Posterior vena cava (tissue), 2 donors: ENCODE measurements at places on chromosomes 5 and 9. TPM values are rescaled to one million over a fixed set of nuclear protein-coding genes. Genes with fewer than 3 reads are reported as not detected.

DNA sequence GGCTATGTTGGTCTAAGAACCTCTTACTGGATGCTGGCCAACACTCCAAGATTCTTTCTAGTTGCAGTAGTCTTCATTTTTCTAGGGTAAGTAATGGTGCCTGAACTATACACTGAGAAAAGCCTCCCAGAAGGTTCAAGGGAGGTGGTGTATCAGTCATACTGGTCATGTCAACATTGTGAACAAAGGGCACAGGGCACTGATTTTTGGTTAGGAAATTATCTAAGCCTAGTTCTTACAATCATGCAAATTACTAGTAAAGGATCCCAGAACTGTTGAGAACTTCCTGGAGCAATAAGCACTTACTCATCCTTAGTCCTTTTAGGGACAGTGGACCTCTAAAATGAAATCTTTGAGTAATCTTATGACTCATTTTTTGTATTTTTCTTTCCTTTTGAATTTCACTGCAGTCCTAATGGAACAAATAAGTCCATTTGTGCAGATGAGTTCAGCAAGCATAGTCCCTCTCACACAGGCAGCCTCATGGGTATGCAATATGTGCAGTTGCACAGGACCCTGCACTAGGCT, 21.1 kb upstream of the CDC42SE2 start:
- no peak for DNase-seq

- no peak for DNase-seq
Observed at GRCh38 chr5:66615894-66616293, 19.7 kb downstream of the MAST4 start.

- DNase-seq = peak; percentile 34
Observed at GRCh38 chr5:171426266-171426665, 6.8 kb downstream of the FGF18 start.

DNA sequence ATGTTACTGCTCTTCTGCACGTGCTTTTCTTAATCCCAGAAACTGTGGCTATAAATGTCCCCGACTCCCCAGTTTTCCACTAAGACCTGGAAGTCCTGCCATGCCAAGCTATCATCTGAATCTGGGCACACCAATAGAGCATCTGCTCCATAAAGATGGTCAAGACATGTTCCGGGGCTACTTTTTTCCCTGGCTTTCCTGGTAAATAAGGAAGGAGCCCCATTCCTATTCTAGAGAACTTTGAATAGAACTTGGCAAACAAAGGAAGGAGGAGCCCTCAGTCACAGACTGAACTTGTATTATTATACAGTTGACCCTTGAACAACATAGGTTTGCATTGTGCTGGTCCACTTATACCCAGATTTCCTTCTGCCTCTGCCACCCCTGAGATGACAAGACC, 182.9 kb downstream of the CCDC192 start:
- no peak for DNase-seq

DNA sequence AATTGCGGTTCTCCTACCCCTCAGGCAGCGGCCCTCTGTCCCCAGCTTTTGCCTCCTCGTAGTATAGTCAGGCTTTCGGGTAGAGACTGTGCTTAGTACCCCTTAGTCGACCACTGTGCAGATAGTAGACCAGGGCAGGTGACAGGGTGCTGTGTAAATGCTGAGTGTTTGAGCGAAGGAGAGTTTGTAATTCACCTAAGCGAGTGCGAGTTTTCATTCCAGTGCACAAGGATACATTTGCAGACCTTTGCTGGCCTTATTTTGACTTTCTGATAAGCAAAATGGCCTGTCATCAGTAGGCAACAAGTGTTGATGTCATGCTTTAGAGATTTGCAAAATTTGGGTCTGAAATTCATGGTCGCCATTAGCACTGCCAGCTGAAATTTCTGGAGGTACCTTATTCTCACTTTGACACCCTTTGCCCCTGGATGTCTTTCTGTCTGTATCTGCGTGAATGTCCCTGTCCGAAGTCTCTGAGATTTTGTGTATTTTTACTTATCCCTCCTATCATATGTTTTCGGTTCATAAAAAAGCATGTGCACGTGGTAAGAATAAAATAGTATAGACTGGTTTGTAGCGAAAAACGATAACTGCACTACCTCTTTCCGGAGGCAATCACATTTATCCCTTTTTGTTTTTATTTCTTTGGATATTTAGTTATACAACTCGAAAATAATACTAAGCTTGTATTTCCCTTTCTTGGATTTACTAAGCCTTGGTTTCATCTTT, 1.9 kb downstream of the LMNB1 start:
- no peak for DNase-seq

- DNase-seq = no peak
Observed at GRCh38 chr5:32360906-32361305, 48.2 kb upstream of the MTMR12 start.

DNA sequence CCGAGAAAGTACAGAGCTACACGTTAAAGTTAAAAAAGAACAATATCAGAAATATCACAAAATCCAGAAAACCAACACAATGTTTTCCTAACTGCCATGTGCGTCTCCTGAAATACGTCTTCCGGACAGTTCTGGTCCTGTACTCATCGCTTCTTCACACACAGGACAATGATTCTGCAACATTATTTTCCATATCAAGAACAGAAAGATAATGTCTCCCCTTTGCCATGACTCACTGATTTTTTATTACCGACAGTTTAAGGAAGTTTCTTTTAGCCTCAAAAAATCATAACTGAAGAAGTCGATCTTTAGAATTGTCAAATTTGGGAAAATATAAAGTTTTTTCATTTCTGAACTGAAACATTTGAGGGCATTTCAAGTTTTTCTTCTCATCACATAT, 2.5 kb downstream of the TBC1D9B start:
- DNase-seq = no peak

DNA sequence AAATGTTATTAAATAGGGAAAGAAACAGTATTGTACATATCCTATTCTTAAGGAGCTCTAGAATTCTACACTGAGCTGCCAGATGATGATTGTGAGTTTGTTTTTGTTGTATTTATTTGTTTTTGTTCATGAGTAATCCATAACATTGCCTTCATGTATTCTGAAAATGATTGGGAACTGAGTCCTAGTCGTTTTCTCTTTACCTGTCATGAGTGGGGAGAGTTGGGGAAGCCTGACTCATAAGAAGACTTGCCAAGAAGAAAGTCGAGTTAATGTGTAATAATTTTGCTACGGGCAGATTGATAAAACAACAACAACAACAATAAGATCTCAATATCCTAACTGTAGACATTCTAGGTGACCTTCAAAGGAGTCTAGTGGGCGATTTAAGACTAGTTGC, 103.8 kb downstream of the ANKRD55 start:
- no peak for DNase-seq

GRCh38 chr5:61817472-61818326, 485.6 kb downstream of the ZSWIM6 start:
- DNase-seq = no peak

DNA sequence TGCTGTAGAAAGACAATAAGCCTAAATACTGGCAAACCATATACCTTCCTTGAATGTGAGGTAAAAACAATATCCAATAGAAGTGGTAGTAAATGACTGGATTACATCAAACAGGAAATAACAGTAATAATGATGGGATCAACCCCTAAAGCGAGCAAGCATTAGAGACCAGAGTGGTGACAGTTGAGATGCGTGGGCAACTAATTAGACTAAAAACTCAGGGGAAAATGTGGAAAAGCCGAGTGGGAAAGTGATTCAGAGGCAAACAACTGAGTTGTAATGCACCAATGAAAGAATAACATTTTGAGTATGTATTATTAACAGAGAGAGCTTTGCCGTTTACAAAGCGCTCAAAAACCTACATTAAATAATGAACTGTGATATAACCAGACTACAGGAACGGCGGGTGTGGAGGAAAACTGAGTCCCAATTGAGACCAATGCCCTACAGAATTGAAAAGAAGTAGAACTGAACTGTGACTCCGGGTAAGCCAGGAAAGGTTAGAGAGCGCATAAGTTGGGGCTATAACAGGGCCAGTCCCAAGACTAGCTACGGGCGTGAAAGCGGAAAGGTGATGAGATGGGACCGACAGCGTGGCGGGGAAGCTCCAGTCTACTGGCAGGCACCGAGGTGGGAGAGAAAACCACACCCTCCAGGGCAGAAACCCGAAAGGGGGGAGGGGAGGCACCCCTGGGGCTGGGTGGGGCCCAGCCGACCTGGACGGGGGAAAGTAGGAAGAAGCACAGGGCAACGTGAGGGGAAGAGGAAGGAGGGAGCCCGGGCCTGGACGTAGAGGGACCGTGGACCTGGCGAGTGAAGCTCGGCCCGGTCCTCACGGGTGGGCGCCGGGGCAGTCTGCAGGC, 592 bp downstream of the UBAP2 start:
- DNase-seq = peak; percentile 82

DNA sequence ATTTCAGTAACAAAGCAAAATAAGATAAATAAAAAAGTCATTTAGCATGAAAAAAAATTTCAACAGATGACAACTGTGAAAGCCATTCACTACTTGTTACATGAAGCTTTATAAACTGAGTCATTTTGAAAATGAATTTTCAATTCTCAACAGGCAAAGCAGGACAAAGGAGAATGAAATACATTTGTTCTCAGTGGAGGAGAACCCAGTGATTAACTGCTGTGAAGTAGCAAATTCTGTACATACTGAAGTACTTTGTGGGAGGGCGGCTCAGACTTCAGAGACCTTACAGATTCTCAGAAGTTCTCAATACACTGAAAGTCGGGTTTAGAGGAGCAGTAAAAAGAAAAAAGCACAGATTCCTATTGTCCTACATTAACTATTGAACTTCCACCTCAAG, 21.7 kb downstream of the SKIC3 start:
- no peak for DNase-seq

DNA sequence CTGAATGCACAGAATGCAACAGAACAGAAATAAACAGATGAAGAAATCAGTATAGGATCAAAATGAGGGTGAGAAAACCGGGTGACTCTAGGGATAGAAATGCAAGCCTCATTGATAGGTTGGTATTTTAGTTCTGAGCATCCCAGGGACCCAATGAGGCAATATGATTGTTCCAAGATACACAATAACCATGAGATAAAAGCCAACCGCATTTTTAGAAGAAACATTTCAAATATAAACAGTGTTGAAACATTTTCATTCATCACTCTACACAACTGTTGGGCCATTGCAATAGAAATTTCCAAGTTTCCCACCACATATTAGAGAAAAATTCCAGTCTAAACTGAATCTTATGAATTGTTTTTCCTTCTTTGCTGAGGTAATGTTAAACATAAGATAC, 452.3 kb upstream of the PTGER4 start:
- no peak for DNase-seq

- DNase-seq = no peak
Observed at GRCh38 chr9:111874500-111874899, 22.1 kb upstream of the UGCG start.

DNA sequence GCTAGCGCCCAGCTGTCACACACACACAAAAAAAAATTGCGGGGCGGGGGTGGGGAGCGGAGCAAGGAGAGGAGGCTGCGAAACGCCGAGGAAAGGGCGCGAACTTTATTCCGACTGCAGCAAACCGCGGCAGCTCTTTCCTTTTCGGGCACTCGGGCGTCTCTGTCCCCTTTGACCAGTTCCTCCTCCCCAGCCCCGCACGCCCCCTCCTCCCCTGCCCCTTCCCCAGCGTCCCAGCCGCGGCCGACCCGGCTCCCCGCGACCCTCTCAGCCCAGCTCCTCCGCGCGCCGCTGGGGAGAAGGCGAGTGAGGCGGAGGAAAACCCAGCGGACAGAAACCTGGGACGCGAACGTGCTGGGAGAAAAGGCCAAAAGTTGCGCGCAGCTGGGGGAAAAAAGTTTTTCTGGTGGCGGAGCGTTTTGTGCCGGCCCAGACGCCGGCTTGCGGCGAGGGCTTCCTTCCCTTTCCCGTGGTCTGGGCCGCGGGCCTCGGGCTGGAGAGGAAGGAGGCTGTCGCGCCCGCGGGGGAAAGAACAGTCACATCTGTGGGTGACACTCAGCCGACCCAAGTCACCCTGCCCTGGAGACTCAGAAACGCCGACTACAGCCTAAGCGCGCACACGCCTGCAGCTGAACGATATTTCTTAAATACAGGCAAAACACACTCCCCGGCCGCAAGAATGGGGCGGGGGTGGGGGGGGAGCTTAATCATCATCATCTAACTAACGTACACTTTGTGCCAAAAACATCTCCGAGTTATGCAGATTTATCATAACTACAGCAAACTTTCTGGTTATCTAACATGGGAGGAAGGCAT, 1.1 kb upstream of the BNC2 start:
- DNase-seq = peak; percentile 92

HAVCR2 gene
- 16.1 TPM for total RNA-seq

GFI1B gene
- not detected for total RNA-seq

SPEF2 gene
- 4.8 TPM for total RNA-seq

TLN1 gene
- total RNA-seq = 816 TPM

TTC16 gene
- total RNA-seq = 0.14 TPM

SARDH gene
- total RNA-seq = 1.8 TPM
